Coronary artery (tissue), 2 donors: ENCODE measurements at places on chromosomes 5 and 9.

GRCh38 chr5:54531546-54531945, 14.0 kb downstream of the SNX18 start:
- peak; percentile 68 for DNase-seq

- no peak for DNase-seq
Observed at GRCh38 chr9:72952914-72953313, at the start of gene ALDH1A1. ALDH1A1 (minus strand) TSS chr9:72953053; CDS start chr9:72953000, 53 bp downstream.

DNA sequence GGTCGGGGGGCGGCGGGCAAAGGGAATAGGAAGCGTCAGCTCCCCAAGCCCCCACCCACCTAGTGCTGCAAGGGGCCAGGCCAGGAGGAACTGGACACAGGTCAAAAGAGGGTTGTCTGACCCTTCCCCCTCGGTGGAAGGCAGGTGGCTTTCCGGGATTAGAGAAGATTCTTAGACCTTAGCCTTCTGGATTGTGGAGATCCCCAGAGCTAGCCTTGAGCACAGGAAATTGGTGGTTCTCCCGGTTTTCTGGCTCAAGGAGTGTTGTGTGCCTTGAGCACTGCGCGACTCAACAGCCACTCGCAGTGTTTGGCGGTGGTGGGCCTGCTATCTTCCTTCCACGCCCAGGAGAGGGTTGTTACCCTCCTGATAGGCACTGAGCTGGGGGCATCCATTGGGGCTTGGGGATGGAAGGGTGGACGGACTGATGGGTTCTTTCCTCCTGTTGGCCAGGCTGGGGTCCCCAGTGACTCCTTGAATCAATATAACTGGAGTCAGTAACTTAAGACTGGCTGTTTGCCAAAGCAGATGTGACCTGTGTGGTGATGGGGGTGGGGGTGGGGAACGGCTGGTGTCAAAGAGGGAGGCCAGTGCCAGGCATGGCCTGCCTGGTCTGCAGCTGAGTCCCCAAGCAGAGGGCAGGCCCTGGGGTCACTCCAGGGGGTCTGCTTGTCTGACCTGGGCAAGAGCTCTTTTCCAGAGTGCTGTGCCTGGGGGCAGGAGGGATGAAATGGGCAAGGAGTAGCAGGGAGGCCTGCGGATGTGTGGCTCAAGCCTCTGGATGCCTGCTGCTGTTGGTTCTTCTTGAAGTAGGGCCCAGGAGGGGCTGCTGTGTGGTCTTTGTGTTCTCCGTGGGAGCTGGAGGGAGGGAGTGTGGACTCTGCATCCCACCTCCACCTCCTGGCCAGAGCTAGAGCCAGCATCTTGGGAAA, 2.1 kb downstream of the FGF18 start:
- peak; percentile 66 for DNase-seq

DNA sequence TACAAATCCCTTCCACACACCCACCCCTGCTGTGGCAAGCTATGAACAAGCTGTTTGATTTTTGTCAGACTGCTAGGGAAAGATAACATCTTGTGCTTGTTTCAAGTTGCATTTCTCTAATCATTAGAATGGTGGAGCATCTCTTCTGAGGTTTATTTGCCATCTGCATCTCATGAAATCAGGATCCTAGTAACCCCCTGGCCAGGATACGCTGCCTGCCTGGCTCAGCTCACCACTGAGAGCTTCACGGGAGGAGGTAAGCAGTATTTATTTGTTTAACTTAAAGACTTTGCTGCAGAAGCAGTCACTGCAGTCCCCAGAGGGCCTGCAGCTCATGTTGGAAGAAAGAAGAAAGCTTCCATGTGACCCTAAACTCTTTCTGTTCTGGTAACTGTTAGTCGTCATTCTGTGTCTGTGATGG, 83.3 kb upstream of the CXCL14 start:
- DNase-seq, result no peak

- DNase-seq, result peak; percentile 64
Observed at GRCh38 chr5:139982157-139982974, 60.7 kb downstream of the NRG2 start.

DNA sequence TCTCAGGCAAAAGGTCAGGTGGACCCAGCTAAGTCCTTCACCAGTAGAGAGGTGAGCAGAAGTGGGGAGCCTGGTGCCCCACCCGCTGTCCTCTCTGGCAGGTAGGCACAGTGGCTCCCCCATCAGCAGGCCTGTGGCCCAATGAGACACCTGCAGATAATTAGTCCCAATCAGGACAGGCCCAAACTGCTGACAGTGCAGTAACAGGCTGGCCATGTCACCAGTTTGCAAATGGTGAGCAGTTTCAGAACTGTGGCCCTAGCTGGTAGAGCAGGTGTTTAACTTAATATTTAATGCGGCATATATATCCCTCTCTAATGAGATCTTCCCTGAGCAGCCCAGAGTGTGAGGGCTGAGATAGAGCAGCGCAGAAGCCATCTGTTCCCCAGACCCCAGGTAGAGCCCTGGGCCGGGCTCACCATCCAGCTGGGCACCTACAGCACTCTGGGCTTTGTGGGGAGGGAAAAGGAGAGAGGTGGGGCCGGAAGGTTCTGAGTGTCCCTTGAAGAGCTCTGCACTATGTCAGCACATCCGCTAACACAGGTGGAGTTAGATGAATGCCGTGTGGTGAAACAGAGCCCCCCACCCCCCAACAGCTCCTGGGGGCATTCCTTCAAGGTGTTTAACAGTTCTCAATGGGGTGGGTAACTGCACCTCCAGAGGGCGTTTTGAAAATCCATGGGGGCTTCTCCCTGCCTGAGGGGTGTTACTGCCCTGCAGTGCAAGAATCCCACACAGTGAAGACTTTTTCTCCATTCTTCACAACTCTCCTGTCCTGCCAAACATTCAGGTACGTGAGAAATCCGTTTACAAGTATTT, 120.5 kb downstream of the PAX5 start:
- no peak for DNase-seq

DNA sequence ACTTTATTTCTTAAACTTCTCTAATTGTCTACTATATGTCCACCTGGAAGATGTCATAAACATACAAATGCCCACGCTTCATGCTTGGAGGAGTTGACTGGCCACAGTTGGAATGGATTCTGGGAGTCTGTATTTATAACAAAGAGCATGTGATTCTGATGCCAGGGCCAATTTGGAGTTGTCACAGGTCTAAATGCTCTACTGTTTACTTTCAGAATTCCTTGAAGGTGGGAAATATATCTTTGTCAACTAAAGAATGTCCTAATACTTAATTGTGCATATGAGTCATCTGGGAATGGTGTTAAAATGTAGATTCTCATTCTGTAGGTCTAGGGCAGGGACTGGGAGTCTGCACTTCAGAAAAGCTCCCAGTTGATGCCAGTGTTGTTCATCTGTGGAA, 196.1 kb downstream of the ANXA1 start:
- no peak for DNase-seq
